IMR-90 (cell line): ENCODE measurements at places on chromosomes 2 and 18. TPM values are rescaled to one million over a fixed set of nuclear protein-coding genes. Genes with fewer than 3 reads are reported as not detected.

DNA sequence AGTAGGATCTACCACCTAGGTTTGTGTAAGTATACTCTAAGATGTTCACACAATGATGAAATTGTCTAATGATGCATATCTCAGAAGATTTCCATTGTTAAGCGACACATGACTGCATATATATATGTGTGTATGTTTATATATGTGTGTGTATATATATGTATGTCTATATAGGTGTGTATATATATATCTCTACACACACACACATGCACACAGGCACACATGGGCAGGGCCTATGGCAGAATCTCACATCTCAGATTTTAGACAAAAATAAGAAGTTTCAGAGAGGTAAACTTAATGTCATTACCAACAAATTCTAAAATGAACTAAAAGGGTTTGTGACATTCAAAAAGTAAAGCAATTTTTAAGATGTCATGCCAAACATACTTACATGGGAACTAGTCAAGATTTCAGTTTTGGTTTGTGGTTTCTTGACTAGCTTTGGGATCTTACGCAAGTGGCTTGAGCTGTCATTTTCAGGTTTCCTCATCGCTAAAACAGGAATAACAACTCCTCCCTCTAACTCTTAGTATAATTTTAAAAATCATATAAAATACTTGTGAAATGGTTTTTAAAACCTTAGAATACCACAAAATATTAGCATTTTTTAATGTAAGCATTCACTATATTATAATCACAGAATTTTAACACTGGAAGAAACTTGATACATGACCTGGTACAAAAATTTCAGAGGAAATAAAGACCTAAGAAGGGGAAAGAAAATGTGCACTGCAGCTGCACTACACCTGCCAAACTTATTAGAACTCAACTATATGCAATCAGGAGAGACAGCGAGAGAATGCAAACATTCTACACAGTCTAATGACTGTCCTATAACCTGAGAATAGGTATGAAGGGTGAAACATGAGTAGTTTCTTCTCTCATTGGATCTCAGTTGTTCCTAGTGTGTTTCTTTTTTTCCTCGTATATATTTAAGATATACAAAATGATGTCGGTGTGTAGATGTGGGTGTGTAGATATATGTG lies 75.7 kb downstream of the TTC21B start:
- no peak overlapping the region for H3K27ac ChIP-seq
- peak; percentile 66 for DNase-seq
- H3K4me3 ChIP-seq: no peak overlapping the region
- H3K27me3 ChIP-seq: no peaks in the 10 kb centered on the region
- no peaks in the 10 kb centered on the region; the same call in 1 of the 2 replicates for H3K4me1 ChIP-seq
- H3K36me3 ChIP-seq: no peaks in the 10 kb centered on the region; the same call in 1 of the 2 replicates

DNA sequence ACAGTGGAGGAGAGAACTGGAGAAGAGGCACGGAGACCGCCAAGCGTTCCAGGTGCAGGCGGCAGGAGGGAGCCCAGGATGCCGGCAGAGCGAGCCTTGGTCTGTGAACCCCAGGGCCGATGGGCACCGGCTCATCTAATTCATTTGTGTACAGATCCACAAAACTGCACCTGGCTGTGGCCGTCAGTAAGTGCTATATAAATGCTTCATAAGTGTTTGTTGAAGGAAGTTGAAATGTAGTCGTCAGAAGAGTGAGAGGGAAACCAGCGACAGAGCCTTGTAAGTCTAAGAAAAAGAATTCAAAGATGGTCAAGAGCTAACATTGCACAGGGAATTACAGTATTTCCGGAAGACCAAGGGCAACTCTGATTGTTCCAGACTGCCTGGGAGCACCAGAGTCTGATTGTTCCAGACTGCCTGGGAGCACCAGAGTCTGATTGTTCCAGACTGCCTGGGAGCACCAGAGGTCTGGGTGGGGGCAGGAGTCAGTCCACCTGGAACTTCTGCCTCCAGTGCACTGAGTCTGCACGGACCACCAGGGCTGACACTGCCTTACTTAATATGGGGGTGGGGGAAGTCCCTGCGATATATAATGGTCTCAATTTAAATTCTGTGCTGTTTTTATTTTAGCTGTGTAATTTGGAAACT lies 112.3 kb downstream of the BCL2 start:
- no peaks in the 10 kb centered on the region for H3K36me3 ChIP-seq
- no peak for DNase-seq
- H3K27ac ChIP-seq: no peak overlapping the region
- H3K27me3 ChIP-seq: peaks cover 22% of the 10 kb centered on the region
- no peak overlapping the region for H3K4me3 ChIP-seq

GRCh38 chr2:139099721-139100120 lies 319.5 kb upstream of the NXPH2 start:
- DNase-seq: no peak
- no peak overlapping the region for H3K27ac ChIP-seq
- H3K4me3 ChIP-seq: no peak overlapping the region
- no peaks in the 10 kb centered on the region for H3K36me3 ChIP-seq

GRCh38 chr2:177465400-177466138 lies 73.0 kb downstream of the AGPS start:
- DNase-seq: no peak
- H3K27ac ChIP-seq: no peak overlapping the region
- H3K36me3 ChIP-seq: peaks cover 11% of the 10 kb centered on the region; the same call in 1 of the 2 replicates
- H3K4me3 ChIP-seq: no peak overlapping the region
- H3K4me1 ChIP-seq: no peaks in the 10 kb centered on the region; the same call in 1 of the 2 replicates

GRCh38 chr18:5969355-5969988 lies 74.2 kb upstream of the TMEM200C start:
- H3K27ac ChIP-seq: no peak overlapping the region
- no peak for DNase-seq
- no peaks in the 10 kb centered on the region for H3K36me3 ChIP-seq
- H3K27me3 ChIP-seq: 0 out of 2 replicates have a peak, but pooled peaks cover 2% of the 10 kb centered on the region
- no peak overlapping the region for H3K4me3 ChIP-seq

- H3K36me3 ChIP-seq: peaks cover 12% of the 10 kb centered on the region
- peaks cover 3% of the 10 kb centered on the region for H3K4me1 ChIP-seq
- no peaks in the 10 kb centered on the region for H3K27me3 ChIP-seq
- no peak overlapping the region for H3K4me3 ChIP-seq
- DNase-seq: no peak
Observed at GRCh38 chr18:58900015-58900649, 35.5 kb downstream of the ZNF532 start.

DNA sequence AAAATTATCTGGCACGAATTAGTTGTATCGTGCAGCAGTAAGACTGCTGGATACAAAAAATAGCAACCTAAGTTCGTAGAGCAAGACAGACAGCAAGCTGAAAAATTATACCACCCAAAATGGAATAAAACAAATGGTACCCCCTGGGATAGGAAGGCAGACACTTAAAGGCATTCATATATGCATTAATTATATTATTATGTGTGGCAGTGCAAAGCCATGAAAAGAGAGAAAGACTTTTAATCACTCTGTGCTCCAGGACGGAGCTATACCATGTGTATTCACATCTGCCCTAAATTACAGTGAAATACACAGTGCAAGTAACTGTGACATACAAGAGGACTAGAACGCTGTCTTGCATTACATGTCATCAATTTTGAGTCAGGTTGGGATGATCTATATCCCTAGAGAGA lies 235.9 kb downstream of the GULP1 start:
- H3K36me3 ChIP-seq: peaks cover 2% of the 10 kb centered on the region; the same call in 1 of the 2 replicates
- no peak overlapping the region for H3K4me3 ChIP-seq
- no peaks in the 10 kb centered on the region for H3K27me3 ChIP-seq
- no peak overlapping the region for H3K27ac ChIP-seq
- no peak for DNase-seq

GRCh38 chr2:44768438-44769236 lies 172.9 kb upstream of the SIX3 start:
- no peak for DNase-seq
- no peaks in the 10 kb centered on the region for H3K36me3 ChIP-seq
- H3K27ac ChIP-seq: no peak overlapping the region
- no peak overlapping the region for H3K4me3 ChIP-seq

Gene CFC1B
- total RNA-seq: not detected in 2 replicates

Gene SLC5A7
- total RNA-seq: not detected in 2 replicates

Gene REEP1
- total RNA-seq: under 0.01 TPM in 2 replicates

Gene DSC3
- total RNA-seq: under 0.01 TPM in 2 replicates

Gene FNDC4
- 7.3 and 7.5 TPM in 2 replicates for total RNA-seq

Gene GPR39
- 7.2 and 9.0 TPM in 2 replicates for total RNA-seq

Gene PRKAG3
- total RNA-seq: not detected in 2 replicates

Gene CPO
- total RNA-seq: not detected in 2 replicates

Gene SERPINB11
- total RNA-seq: 0.18 TPM in 1 of 2 replicates, not detected in the other
